ENCODE measurements at places on chromosomes 3 and 15.

- no peak for DNase-seq
These were observed 5.8 kb downstream of the GPR171 start for GRCh38 chr3:151197228-151197627.

DNA sequence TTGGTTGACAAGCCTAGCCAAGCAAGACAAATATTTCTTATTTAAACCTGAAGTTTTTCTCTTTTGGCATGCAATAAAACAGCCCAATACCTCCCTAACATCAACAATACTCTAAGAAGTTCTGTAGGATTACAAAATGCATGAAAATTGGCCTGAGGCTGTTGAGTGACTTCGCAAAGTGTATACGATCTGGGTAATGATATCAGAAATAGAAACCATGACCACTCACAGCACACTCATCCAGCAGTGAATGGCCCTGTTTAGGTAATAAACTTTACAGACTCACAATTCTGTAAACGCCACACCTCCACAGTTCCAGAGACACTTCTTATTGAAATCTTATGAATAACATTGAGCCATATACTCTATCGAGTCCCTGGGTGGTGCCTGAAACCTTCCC is 83.0 kb upstream of the NAALADL2 start:
- DNase-seq: no peak

GRCh38 chr3:52243791-52244628 is 1.5 kb upstream of the PPM1M start:
- no peak for DNase-seq

DNA sequence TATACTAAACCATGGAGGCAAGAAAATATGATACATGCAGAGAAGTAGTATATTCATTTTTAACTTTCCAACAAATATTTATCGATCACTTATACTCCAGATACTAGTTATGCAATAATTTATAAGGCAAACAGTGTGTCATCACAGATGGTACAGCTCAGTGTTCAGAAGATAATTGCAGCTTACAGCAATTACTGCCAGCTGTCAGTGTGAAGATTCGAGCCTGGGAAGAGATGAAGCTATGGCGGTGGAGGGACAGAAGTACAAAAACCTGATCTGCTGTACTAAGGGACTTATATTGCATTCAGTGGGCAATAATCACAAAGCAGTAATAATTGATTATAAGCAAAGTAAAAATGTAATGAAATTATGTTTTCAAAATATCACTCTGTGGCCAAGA is 170.6 kb upstream of the EPHA3 start:
- DNase-seq: no peak

DNA sequence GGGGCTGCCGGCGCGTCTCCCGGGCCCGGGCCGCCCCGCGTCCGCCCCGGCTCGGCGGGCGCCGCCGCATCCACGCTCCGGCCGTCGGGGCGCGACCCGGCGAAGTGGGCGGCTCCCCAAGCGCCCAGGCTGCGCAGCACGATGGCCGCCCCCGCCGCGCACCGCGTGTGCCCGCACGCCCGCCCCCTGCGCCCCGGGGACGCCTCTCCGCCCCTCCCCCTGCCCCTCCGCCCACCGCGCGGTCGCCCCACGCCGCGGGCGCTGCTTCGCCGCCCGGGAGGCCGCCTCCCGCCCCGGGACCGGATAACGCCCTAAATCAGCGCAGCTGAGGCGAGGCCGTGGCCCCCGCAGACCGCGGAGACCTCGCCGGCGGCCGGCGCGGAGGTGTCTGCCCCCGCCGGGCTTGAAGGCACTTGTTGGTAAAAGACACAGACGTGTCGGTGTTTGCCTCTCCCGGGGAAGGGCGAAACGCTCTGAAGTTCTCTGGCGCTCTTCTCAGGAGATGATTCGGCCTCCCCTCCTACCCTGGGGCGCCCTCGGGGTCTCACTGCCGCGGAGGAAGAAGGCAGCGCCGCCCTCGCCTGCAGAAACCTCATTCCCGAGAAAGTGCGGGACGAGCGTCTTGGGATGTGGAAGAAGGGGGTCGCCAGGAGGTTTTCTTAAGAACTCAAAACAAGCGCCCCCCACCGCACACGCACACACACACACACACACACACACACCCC is at the start of gene BNC1:
Gene BNC1, minus strand, starts transcription at position 106 of the 725 bp plus-strand sequence. Its CDS starts 36 bp downstream, at position 70.
- DNase-seq: no peak

DNA sequence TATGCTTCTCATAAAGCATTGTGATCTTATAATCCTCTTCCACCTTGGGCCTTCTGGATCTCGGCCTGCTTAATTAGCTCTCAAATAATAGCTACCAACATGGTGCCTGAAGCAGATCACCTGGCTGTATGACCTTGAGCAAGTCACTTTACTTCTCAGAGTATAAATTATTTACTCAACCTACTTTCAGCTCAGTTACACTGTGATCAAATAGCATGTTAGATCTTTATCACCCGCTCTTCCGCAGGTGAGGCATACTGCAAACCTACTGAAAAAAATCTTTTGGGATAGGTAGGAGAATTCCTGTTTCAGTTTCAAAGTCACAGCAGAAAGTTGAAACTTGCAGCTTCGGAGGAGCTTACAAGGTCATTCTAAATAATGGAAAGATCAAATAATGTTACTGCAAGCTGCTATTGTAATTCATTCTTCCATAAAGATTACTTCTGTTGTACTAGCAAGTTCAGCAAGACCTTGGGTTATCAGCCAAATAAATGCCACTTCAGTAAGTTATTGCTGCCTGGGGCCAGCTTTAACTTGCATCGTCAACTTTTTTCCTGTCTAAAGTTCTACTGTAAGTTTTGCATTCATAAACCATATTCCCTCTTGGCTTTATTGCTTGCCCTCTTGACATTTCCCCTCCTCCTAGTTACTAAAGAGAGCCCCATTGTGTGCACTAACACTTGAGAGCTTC is 268.4 kb upstream of the ATP11B start:
- no peak for DNase-seq

- DNase-seq: no peak
These were observed 163.4 kb upstream of the ZNF385D start for GRCh38 chr3:21914451-21914850.

DNA sequence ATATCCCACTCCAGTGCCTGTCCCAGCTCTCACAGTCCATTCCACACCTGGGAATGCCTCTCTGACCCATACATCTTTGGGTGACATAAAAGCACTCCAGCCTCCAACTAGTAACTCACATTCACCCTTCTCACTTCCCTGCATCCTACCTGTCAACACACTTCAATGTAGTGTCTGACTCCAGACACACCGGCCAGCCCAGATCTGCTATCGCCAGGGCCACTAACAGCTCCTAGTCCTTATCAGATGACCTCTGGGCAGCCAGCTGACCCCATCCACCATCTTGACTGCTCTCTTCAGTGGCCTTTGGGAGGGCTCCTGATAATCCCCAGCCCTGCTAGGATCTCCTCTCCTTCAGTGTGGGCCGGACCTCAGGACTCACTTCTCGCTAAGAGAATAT is 2.9 kb upstream of the MCM2 start:
- no peak for DNase-seq

GRCh38 chr15:41832875-41833274 is 5.0 kb downstream of the JMJD7 start:
- no peak for DNase-seq

GRCh38 chr15:79478108-79478507 is 46.0 kb downstream of the MINAR1 start:
- no peak for DNase-seq

DNA sequence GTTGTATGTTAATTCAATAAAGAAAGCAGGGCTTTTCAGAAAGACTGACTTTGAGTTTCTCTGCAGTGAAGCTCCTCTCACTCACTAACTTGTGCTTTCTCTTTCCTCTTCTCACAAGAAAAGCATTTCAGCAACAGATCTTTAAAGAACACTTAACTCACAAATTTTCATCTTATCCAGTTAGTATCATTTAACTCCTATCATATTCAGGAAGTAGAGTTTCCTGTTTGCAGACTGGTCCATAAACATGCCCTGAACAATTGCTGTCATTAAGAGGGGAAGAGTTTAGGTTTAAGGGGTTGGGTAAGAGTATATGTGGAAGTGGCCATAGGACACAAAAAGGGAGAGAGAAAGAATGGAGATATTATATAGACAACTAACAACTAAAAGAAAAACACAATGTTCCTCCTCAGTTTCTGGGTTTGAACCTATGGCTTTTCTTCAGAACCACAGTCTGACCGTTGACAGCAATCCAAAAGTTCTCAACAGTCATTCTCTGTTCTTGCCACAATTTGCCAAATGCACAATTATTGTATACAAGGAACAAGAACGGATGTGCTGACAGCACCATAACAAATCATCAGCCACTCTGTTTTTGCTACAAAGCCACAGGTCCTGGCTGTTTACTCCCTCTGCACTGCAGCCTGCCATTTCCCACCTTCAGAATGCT is 63.9 kb downstream of the CHAC1 start:
- no peak for DNase-seq

DNA sequence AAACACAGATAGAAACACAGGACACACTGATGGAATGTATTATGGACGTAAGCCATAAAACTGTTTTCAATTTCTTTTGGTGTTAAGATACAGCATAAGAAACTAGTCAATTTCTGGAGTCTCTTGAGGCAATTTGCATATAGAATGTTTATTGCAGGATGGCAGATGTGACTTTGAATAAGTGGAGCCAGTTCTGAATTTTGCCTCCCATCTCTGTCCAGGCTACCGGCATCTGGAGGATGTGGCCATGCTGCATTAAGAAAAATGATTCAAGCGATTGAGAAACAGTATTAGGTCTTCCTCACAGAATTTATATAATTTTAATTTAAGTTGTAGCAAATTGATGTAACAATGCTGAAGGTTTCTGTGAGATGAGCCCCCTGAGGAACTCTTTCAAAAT is 81.5 kb downstream of the CHST2 start:
- DNase-seq: peak; percentile 20

GRCh38 chr3:195897081-195897852 is 11.1 kb downstream of the TNK2 start:
- DNase-seq: no peak

DNA sequence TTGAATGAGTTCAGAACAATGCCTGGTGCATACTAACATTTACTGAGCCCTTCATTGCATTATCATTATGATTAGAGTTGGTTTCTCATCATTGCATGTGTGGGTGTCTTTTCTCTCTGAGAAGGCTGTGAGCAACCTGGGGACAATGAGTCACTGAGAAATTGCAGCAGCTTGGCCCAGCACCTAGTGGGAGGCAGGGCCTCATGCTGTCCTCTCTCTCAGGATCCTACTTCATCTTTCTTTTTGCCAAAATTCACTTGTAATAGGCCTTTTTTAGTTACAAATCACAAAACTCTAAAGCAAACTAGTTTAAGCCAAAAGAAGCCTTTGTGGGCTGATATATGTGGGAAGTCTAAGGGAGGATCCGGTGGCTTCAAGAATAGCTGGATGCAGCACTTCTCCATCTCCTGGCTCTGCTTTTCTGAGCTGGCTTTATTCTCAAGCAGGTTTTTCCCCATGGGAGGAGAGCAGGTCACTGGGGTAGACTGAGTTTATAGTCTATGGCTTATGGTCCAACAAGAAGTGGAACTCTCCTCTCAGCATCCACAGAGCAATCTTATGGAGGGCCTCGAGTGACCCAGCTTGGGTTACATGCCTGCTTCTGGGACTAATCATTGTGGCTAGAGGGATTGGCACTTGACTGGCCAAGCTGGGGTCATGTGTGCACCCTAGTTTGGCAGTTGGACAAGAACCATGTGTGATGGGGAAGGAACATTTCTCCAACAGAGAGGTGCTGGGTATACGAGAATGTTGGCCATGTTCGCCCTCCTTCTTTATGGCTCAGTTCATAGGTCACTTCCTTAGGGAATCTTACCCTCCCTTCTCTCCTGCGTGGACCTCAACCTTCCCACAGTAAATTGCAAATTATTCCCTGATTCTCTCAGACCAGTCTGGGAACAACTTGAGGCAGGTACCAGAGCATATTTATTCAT is 8.7 kb upstream of the CAMK1 start:
- no peak for DNase-seq

DNA sequence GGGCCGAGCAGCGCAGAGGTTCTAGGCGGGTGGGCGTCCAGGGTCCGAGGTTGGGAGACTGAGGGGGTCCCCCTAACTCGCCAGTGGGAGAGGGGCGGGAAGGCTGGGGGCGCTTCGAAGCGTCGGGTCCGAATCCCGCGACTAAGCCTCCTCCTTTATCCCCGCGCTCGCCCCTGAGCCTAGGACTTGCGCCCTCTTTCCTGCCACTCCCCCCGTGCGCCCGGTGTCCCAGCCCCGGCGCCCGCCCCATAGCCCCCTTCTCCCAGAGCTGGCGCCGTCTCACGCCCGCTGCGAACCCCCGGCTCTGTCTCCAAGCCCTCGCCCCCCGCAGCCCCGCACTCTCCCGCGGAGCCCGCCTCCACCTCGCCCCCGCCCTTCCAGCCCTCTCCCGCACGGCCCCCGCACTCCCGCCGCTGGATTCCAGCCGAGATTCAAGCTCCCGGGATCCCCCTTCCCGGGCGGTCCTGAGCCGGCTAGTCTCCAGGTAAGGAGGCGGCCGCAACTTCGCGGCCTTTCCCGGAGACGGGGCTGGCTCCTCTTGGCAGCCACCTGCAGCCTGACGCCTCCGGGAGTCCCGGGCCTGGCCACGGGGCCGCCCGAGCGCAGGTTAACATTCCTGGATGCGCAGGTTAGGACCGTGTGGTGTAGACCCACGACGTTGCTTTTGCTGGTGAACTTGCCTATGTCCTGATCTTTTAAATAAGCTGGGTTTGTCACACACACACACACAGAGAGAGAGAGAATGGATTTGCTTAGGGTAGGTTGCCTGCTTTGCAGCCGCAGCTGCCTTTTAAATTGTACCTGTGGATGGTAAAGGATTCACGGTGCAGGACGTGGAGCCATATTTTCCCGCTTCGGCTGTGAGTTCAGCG is 563 bp downstream of the PXYLP1 start:
- no peak for DNase-seq

DNA sequence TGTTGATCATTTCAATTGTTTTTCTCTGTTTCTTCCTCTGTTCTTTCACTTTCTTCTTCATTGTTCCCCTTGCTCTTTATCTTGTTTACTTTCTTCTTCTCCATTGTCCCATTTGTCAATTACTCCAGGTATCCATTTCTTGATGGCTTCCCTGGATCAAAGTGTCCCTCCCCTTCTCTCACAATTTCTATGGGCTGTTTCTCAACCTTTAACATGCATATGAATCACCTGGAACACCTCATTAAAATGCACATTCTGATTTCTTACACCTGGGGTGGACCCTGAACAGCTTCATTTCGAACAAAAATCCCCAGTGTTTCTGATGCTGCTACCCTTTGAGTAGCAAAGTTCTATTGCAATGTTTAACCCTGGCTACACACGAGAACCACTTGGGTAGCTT is 454.8 kb downstream of the EPHA6 start:
- DNase-seq: no peak

DNA sequence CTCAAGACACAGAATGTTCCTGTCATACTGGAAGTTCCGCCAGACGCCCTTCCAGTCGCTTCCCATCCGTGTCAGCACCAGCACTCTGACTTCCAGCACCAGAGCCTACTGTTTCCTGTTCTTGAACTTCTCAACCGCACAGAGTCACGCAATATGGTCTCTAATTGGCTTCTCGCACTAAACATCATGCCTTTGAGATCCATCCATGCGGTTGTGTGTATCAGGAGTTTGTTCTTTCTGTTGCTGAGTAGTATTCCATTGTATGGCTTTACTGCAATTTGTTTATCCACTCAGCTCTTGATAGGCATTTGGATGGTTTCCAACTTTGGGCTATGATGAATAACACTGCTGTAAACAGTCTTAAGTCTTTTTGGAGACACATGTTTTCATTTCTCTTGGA is 112.1 kb downstream of the LRRK1 start:
- no peak for DNase-seq

GRCh38 chr3:154598166-154598565 is 168.2 kb upstream of the GPR149 start:
- no peak for DNase-seq
